ENCODE measurements at places on chromosomes 16 and 17.
A peak's percentile ranks its signal among the peaks of the same experiment; 100 is the strongest.

- no peak for DNase-seq
Measured at GRCh38 chr17:73468221-73468620, 156.4 kb upstream of the CDC42EP4 start.

DNA sequence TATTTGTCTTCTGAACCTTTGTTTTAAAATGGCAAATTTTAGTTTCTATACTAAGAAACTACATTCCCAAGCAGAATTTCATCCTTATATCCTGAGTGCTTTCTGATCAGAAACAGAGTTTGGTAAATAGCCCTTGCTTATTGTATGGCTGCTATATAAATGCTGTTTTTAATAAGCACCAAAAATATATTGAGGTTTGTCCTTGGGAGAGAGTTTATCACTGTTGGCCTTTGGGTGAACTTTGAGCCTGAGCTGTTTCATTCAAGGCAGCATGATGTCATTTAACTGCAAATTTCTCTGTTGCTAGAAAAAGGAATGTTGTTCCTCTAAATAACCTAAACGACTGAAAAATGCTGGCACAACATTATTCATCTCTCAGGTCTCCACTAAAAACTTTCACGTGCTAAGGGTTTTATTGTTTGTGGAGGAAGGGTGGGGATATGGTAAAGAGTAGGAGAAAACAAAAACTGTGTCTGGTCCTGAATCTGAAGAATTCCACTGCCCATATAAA is 334.3 kb upstream of the TBX2 start:
- no peak for DNase-seq

DNA sequence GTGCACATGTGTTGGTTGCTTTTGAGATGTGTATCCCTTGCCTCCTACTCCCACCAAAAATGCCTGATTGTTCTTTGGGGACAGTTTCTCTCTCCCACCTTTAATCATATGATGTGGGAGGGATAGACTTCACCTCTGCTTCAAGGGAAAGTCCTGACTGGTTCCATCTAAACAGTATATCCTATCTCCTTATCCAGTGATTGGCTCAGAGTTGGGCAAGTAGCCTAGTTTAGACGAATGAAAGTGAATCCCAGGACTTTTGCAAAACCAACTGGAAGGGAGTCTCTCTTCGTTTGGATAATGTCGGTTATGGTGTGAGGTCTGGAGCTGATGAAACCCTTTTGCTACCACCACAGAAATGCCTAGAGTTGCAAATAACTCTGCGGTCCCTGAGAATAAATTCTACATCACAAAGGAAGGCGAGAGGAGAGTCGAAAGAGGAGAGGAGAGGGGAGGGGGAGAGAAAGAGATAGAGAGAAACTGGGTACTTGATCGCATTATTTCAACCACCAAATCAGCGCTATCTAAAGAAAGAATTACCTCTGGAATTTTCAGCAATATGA is 77.1 kb upstream of the SALL1 start:
- no peak for DNase-seq

- peak; percentile 75 for DNase-seq
Measured at GRCh38 chr17:74199306-74200092, 4.0 kb upstream of the RPL38 start.

GRCh38 chr16:65763640-65764305 is 602.7 kb upstream of the CDH5 start:
- no peak for DNase-seq

GRCh38 chr17:39671651-39672521 is 3.6 kb downstream of the PNMT start:
- no peak for DNase-seq

- DNase-seq: no peak
Measured at GRCh38 chr17:53270936-53271335, 551.8 kb upstream of the KIF2B start.

DNA sequence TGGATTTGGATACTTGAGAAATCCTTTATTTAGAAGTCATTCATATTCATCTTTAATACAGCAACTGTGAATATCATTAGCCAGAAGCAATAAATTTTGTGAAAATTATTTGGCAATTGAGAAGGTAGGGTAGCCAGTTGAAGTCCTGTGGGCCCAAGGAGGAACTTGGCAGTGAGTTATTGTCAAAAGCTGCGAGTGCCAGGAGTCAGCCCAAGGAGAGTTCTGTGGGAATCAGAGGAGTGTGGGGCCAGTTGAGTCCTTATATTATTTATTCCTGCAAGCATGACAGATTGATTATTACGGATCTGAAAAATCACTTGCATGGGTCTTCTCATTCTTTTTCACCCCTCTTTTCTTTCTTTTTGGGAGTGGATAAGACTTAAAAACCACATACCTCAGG is 38.3 kb downstream of the PRKCA start:
- no peak for DNase-seq

GRCh38 chr17:145671-146541 is 8.5 kb downstream of the SCGB1C2 start:
- no peak for DNase-seq

DNA sequence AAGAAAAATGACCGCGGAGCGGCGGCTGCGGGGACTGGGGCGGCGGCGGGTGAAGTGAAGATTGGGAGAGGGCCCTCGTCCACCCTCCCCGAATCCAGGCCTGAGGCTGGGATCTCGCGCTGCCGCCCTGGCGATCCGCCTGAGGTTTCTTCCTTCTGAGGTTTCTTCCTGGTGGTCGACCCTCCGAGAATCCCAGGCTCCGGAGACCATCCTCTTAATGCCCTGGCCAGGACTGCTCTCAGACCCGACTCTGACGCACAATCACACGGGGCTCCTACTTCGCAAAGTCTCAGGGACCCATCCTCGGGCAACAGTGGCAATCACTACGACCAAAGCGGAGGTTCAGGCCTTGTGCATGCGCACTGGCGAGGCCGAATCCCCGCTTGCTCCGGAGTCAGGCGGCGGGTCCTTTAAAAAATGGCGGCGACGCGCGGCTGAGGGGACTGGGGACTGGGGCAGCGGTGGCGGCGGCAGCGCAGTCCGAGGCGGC is 18.0 kb upstream of the KCNJ18 start:
- no peak for DNase-seq

GRCh38 chr17:79820959-79821330 is 18.3 kb downstream of the CBX4 start:
- no peak for DNase-seq

- no peak for DNase-seq
Measured at GRCh38 chr16:28845293-28845692, 855 bp downstream of the TUFM start.

DNA sequence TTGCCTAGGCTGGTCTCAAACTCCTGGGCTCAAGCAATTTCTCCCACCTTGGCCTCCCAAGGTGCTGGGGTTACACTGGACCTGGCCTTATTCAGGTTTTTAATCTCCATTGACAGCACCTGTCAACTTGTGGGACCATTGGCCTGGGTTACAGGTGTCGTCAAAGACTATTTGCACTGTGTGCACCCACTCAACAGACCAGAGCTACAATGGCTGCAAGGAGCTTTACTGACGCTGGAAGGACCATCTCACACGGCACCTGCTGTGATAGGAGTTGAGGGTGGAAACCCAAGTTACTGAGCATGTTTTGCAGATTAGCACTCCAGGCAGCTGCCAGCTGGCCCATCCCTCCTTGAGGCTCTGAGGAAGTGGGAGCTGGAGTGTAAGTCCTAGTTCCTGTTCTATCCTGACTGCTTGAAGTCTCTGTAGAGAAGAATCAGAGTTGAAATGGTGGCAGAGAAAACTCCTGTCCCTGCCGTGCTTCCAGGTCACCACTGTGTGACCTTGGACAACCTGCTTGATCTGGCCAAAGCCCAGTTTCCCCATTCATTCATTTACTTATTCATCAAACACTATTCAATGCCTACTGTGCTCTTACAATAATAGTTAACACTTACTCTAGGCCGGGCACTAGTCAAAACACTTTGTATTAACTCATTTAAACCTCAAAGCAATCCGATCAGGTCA is 42.4 kb upstream of the LONP2 start:
- DNase-seq: no peak

- DNase-seq: no peak
Measured at GRCh38 chr16:14098081-14098480, 27.0 kb downstream of the MRTFB start.

- DNase-seq: no peak
Measured at GRCh38 chr17:19725486-19725885, 9.1 kb upstream of the SLC47A2 start.

DNA sequence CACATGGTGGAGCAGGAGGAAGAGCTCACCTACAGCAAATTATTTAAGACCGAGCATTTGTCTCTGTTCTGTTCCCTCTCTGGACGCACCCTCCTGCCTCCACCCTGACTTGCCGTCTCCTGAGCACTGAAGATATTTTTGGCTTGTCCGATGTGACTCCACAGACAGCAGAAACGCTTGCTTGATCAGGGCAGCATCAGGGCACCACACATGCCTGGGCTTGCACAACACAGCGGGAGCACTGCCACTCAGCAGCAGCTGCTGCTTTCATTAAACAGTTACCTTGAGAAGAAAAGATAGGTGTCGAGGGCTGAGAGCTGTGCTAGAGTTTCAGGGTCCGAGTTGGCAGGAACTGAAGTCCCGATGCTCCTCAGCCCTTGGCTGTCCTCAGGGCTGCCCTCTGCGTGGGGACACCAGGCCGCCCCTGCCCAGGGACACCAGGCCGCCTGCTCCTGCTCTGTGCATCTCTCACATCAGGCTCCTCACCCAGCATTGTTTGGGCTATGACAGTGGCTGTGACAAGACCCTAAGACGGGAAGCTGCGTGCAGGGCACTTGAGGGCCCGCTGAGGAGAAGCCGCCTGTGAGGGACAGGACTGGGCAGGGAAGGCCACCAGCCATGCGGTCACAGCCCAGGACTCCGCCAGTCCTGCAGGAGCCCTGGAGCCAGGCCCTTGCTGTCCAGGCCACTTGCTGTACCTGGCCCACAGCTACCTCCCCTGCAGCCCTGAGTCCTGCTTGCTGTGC is 21.3 kb upstream of the CDH15 start:
- DNase-seq: no peak

DNA sequence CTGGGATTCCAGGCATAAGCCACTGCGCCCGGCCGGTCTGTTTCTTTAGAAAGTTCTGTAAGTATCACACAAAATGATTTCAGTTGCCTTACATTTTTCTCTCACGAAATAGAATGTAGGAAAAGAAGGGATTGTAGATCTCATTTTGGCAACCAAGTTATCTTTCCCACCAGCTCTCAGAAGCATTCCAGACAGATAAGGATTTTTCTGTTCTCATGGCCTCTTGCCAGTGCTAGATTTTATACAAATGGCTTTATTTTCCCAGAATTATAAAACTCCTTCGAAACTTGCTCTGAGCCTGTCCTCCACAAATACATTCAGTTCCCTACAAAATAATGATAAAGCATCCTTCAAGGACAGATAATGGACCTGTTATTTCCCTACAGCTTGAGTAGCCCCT is 46.9 kb downstream of the LCMT1 start:
- no peak for DNase-seq

GRCh38 chr17:68963958-68964357 is 8.8 kb upstream of the ABCA8 start:
- DNase-seq: no peak

DNA sequence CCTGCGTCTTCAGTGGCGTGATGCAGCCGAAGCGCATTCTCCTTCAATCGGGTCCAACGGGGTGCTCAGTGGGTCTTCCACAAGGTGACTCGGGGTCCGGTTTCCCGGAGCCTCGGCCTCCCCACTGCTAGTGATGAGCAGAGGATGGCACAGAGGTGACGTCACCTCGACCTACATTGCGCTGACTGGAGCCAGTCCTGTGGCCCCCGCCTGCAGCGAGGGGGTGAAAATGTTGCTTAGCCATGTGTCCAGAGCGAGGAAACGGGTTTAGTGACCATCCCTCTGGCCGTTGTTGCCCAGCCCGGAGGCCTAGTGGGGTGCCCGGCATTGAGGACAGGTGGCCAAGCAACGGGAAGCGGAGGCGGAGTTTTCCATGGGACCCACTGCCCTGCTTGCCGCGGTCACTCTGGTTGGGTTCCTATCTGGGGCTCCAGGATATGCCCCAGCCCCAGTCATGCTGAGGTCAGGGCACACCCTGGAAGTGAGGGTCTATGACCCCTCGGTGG is 190.6 kb upstream of the CIBAR2 start:
- DNase-seq: no peak

Measured in NCI-H2081 (cell line).